Renal cortical epithelial cell (primary cell): ENCODE measurements at places on chromosomes 7 and 10.

DNA sequence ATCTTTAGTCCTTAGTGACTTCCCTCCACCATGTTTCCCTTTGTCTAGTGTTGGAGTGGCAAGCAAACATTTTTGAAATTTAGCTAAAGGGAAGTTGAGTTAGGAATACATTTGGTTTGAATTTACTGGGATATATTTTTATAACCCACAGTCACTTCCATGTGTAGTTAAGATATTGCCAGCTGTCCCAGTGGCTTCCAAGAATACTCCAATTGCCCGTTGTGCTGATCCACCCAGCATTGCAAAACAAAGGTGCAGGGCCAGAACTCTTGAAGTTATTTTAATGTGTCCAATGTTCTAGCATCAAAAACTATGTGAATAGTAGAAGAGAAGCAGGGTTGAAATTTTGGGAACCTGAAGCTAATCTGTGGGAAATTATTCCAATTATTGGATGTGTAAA lies 2.5 kb upstream of the P4HA1 start:
- DNase-seq = no peak

GRCh38 chr7:10181996-10182395 lies 791.7 kb upstream of the PHF14 start:
- DNase-seq = no peak

- DNase-seq = no peak
These were observed 103.9 kb downstream of the PLCE1 start for GRCh38 chr10:94097656-94098055.

- peak; percentile 11 for DNase-seq
These were observed 6.7 kb downstream of the OR13A1 start for GRCh38 chr10:45308707-45309106.
